ENCODE measurements at places on chromosomes 6 and 20.

DNA sequence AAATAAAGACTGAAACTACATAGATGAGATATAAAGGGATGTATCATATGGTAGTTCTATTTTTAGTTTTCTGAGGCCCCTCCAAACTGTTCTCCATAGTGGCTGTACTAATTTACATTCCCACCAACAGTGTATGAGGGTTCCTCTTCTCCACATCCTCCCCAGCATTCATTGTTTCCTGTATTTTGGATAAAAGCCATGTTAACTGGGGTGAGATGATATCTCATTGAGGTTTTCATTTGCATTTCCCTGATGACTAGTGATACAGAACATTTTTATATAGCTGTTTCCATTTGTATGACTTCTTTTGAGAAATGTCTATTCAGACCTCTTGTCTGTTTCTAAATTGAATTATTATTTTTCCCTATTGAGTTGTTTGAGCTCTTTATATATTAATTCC is 229.3 kb downstream of the RFPL4B start:
- DNase-seq: no peak

DNA sequence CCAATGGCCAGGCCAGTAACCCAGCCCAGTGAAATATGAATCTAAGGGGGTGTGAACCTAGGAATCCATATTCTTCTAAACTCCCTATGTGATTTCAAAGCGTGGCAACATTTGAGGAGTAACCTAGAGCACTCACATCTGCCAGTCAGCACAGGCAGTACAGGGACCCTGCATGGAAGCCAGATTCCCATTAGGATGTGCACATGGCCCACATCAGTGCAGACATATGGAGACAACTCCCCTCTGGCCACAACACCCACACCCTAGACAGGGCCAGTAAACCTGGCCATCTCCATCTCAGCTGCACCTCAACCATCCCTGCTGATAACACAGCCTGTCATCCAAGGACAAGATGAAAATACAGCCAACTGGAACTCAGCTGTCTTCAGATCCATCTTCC is 56.5 kb downstream of the KIF16B start:
- DNase-seq: no peak

GRCh38 chr6:15825332-15825930 is 162.6 kb upstream of the DTNBP1 start:
- no peak for DNase-seq

DNA sequence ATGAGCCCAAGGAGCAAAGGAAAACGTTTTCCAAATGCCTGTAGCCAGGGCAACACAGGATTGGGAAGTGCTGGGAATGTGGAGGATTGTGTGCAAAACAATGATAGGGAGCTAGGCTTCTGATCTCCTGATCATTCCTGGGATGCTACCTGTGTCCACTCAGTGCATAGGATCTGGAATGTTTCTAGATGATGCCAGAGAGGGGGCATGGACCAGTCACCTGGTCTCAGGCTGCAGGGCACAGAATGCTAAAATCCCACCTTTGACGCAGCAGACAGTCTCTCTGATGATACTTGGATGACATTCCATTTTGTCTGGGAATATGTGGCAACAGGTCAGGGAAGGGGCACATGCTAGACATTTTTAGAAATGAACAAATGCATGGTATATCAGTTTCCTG is 128.9 kb downstream of the CLIC5 start:
- DNase-seq: no peak

DNA sequence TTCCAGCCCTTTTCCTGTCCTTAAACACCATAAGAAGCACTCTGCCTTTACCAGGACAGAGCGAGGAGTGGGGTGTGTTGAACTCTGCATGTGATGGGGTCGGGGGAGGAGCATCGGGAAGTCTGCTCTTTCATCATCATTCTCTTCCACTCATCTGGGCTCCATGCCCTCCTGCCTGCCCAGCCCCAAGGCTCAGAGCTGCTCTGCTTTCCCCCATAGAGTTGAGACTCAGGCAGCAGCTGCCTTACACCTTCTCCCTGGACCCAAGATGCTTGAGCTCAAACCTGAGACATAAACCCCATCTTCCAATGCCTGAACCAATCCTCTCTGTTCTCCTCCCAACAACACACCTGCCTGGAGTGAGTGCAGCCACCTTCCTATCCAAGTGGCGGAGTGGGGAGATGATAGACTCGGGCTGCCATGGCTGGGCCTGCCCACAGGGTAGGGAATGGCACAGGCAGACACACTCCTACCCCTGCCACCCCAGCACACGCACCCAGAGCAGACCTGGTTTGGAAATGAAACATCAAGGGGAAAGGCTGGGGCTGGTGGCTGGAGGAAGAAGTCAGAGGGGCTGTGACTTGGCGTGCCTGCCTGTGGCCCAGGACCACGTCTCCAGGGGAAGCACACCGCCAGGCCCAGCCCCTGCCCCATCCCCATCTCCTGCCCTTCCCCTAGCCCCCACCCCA is 28.4 kb downstream of the TFEB start:
- DNase-seq: no peak

Data from lower lobe of right lung (tissue), 2 donors.